ENCODE measurements at places on chromosomes 5 and 9.

- no peak for DNase-seq
Observed at GRCh38 chr5:34535944-34536623, 120.0 kb upstream of the RAI14 start.

GRCh38 chr5:96329886-96330529, 103.0 kb downstream of the PCSK1 start:
- no peak for DNase-seq

- no peak for DNase-seq
Observed at GRCh38 chr9:113926211-113926610, 50.1 kb downstream of the ZNF618 start.

DNA sequence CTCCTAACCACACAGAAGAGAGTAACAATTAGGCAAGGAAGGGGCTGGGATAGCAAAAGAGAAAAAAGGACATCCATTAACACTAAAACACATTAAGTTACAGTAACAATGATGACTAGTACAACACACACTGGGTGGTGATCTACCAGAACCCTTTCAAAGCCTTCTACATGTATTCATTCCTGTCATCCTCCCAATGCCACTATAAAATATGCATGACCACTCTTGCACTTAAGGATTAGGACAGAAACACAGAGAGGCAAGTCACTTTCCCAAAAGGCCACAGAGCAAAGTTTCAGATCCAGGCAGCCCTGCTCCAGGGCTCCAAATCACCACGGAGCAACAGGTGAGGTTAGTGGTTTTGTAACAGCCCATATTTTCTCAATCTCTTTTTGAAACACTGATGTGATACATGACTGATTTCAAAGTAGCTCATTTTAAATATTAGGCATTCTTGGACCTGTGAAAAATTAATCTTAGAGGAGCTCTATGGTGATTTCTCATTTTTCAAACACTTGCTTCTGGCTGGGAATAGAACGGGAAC, 86.7 kb downstream of the AUH start:
- DNase-seq: no peak

GRCh38 chr9:2029666-2030170, 14.6 kb downstream of the SMARCA2 start:
- no peak for DNase-seq

DNA sequence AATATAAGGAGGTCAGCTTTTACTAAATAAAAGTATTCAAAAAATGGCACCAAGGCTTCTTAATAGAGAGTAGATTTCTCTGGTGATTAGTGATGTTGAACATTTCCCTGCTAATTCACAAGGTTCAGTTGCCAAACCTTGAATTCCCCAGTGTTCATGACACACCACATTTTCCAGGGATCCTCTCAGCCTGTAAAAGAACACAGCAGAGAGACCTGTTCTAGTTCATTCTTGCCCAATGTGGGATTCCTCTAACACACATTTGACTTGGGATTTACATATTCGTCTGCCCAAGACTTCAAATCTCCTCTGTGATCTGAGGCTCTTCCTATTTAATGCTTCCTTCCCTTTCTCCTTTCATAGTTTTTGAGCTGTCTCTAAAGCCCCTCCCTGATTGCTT, 273.2 kb upstream of the CDH9 start:
- DNase-seq: no peak

DNA sequence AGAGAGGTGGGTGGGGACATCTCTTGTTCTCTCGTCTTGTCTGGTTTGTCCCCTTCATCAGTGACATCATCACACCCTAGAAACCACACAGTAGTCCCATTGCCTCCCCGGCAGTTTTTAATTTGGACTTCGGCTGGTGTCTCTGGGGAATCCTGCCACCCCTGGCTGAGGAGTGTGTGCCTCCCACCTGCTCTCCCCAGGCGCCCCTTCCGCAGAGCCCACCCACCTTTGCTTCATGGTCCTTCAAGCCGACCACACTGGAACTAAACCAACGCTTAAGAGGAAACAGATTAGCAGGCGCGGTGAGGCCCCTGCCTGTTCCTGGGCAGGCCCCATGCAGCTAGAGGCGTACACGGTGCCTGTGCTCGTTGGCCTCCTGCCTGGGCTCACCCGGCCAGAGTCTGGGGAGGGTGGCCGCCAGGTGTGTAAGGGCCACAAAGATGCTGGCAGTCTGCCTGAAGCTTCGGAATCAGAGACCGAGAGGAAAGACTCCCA, 107.6 kb upstream of the SPRY4 start:
- DNase-seq: no peak

DNA sequence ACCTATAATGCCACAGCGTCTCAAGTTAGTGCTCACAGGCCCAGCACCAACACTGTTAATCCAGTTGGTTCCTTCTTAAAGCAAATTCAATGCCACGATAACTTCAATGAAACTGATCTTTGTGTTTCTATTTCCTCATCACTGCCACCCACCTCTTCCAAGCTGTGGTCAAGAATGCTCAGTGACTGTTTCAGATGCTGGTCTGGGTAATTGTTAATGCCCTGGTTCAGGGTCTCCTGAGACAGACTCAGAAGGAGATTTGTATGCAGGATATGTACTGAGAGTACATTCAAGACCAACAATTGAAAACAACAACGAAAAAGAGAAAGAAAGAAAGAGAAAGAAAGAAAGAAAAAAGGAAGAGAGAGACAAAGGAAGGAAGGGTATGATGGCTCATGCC, 505.3 kb downstream of the TLE4 start:
- DNase-seq: no peak

GRCh38 chr5:51475628-51476027, 92.4 kb downstream of the ISL1 start:
- DNase-seq: no peak

DNA sequence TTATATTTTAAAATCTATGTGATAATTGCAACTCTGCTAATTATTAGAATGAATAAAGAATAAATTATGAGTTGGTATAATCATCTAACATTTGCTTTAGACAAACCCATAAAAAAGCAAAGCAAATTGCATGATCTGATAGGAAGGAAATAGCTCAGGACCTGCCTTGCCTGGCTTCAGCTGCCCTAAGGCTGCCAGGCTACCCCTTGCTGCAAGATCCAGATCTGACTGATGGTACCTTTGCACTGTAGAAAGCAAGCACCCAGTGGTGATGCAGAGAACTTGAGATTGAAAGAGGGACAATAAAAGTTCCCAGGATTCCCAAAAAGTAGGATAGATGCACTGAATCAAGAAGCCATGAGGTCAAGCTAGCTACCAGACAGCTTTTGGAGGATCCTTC, 100.9 kb upstream of the FSTL4 start:
- no peak for DNase-seq

DNA sequence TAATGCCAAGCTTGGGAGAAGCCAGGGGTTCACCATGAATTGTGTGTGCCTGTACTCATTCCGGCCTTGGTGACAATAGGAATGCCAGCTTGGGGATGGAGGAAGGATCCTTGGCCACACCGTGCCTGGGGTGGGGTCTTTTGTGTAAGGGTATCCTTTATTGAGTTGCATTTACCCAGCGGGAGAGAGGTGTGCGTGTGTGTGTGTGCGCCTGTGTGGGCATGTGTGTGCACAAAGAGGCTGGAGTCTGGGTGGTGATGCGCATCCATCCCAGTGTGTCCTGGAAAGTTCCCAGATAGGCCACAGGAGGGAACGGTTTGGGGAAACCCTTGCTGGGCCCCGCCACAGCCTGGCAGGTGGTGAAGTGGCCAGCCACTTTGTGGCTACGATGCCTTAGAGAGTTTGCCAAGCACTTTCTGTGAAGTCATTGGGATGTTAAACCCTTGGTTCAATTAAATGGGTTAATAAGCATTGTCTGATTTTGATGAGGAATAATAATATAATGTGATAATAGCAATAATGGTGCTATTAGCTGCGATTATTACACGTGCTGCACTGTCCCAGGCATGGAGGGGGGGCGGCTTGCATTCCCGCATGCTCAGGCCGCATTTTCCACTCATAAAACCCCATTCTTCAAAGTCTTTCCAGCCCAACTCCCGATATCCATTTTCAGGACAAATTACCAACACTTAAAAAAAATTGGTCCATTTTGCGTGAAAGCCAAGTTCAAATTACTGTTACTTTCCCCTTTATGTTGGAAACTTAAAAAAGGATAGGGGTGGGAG, 13.7 kb downstream of the PITX1 start:
- no peak for DNase-seq

DNA sequence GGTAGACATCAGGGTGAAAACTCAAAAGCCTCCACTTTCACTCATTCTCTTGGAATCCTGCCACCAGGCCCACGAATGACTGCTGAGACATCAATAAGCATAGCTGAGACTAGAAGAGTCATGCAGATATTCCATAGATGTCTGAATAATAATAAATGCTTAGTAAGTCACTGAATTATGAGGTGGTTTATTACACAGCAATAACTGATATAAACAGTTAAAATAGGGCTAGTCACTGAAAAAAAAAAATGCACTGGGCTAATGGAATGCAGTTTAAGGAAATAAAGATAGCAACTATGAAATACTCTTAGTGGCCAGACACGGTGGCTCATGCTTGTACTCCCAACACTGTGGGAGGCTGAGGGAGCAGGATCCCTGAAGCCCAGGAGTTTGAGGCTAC, 262.8 kb upstream of the CDH6 start:
- DNase-seq: no peak

DNA sequence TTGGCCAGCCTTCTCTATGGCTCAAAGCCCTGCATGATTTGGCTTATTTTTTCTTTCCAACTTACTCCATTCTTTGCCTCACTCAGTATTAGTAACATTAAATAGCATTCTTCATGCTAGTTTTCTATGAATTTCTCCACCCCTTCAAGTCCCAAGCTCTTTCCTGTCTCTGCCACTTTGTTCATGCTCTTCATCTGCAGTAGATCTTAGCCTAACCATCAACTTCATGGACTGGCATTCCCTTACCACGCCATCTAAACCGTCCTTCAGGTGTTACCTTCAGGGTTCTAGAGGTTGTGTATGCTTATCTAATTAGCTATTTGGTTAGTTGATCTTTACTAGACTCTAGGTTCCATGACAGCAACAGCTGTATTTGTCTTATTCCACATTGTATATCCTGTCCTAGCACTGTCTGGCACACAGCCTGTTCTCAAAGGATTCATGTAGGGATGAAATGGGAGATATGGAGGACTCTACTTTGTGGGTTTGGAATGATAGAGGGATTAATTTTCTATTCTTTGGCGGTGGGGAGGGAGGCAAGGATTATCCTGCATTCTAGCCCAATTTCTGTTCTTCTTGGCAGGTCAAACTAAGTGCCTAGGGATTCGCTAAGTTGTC, 26.4 kb downstream of the TMEM167A start:
- no peak for DNase-seq

GRCh38 chr5:144203750-144204596, 33.3 kb downstream of the KCTD16 start:
- DNase-seq: peak; percentile 68

GRCh38 chr9:96241391-96241809, 60.6 kb downstream of the HSD17B3 start:
- no peak for DNase-seq

- peak; percentile 42 for DNase-seq
Observed at GRCh38 chr5:126519637-126520592, 75.1 kb downstream of the ALDH7A1 start.

GRCh38 chr9:109500421-109500974, 2.4 kb upstream of the PTPN3 start:
- no peak for DNase-seq

- no peak for DNase-seq
Observed at GRCh38 chr5:68345582-68345981, 130.0 kb downstream of the PIK3R1 start.

GRCh38 chr9:36192196-36192595, 1.5 kb downstream of the CLTA start:
- DNase-seq: no peak

GRCh38 chr9:137012694-137013570, 15.1 kb downstream of the ABCA2 start:
- no peak for DNase-seq

DNA sequence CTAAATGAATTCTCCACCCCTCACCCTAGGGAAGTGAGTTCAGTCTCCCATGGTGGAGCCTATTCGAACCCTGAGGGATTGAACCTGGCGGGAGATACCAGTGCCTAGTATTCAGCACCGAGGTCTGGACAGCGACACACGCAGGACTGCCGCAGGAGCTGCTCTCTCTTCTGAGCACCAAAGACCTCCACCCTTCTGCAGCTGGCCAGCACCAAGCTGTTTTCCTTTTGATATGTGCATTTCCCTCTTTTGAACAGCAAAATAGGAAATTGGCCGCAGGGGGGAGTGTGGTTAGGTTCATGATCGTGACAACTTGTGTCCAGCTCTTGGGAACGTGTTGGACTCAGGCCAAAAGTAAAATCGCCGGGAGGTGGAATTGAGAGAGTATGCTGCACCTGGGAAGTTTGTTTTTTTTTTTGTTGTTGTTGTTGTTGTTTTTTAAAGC, 1.2 kb upstream of the PCSK1 start:
- DNase-seq: peak; percentile 6

- peak; percentile 43 for DNase-seq
Observed at GRCh38 chr9:35522187-35522586, 32.3 kb downstream of the RUSC2 start.

DNA sequence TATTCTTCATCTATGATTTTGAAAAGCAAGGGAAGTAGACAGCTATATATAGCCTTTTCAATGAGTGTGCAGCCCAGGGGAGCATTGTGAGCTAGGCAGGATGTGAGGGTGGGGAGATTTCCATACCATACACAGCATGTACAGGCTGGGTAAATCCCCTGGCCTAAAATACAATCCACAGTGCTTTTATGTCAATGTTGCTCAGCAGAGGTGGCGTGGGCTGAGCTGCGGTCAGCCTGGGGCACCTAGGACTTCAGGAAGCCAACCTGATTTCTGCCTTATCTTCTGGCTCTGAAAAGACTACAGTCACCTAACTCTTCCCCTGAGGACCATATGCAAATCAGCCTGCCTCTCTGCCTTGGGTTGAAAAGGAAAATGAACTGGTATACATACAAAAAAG, 6.3 kb upstream of the GARIN3 start:
- no peak for DNase-seq

DNA sequence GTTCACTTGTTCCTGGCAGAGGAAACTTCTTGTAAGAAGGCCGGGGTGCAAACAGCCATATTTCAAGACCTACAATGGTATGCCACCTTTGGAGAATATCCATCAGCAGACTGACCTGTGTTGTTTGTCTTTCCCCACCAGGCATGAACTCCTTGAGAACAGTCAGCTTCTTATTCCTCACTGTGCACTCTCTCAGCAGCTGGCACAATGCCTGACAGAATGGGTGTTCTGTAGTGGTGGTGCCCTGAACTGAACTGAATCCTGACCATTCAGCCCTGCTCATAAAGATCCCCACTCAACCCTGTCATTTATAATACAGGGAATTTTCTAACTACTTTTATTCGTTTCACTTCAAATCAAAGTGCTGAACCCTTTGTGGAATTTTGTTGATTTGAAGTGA, 206.9 kb downstream of the COX7C start:
- DNase-seq: no peak
